ENCODE measurements at places on chromosomes 11 and 22. TPM values are rescaled to one million over a fixed set of nuclear protein-coding genes. Genes with fewer than 3 reads are reported as not detected.
A peak's percentile ranks its signal among the peaks of the same experiment; 100 is the strongest.

DNA sequence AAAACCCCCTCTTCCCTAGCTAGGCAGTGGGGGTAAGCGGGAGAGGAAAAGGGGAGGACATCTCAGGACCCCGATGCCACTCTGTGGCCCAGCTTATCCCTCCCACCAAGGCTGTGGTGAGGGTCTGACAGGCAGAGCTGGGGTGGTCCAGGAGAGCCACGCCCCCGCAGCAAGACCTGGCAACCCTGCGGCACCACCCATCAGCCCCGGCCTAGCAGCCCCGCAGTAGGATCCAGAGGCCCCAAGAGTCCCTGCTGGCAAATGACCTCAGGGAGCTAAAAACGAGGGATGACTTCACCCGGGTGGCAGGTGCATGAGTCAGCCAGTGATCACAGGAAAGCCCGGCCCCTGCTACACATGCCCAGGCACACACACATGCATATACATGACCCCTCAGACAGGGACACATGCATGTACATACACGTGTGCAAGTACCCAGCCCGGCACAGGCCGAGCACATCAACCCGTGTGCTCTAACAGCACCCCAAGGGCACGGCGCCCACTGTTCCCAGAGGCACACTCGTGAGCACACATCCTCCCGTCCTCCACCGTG is 32.3 kb downstream of the ARVCF start:
- peak; percentile 68 for DNase-seq

- DNase-seq: no peak
These were observed 149.4 kb downstream of the BRD1 start for GRCh38 chr22:49678137-49678841.

DNA sequence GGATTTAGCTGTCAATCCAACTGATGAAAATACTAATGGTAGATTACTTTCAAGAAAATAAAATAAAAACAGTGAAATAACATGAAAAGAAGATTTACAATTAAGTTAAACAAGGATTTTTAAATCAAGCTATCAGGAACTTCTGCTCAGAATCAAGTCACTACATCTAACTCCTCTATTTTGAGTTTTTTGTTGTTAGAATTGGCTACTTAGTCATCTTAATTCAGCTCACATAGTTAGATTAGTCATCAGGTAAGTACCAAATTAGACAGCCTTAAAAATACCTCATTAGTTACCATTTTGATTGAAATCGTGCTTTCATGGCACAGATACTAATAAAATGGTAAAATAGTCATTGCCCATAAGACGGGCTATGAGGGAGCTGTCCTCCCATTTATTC is 35.8 kb downstream of the BTG4 start:
- no peak for DNase-seq

DNA sequence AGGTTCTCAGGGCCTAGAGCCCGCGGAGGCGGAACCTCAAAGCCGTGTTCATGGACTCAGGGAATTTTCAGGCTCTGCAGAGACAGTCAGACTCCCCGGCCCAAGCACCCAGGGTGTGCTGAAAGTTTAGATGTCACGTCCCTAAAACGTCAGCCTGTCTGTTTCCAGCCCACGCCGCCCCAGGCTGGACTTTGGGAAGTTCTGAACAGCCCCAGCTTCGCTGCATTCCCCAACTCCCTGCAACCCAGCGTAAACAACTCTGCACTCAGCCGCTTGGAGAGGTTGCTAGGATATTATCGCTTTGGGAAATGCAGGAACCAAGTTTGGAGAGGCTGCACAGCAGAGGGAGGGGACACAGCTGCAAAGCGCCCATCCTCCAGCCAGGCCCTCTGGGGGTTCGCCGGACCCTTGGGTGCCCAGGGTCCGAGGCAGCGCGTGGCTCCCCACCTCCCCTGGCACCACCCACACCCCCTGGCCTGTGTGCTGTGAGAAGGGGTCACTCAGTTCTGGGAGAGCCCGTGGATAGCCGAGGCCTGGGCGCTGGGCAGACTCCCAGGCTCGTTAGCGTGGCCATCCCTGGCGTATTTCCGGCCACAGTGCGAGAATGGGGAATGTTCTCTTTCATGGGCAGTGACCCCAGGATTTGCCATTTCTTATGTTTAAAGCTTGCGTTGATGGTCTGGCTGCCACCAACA is 120.5 kb upstream of the FGF3 start:
- peak; percentile 86 for DNase-seq

- DNase-seq: no peak
These were observed 9.0 kb downstream of the CCDC88B start for GRCh38 chr11:64349025-64349387.

DNA sequence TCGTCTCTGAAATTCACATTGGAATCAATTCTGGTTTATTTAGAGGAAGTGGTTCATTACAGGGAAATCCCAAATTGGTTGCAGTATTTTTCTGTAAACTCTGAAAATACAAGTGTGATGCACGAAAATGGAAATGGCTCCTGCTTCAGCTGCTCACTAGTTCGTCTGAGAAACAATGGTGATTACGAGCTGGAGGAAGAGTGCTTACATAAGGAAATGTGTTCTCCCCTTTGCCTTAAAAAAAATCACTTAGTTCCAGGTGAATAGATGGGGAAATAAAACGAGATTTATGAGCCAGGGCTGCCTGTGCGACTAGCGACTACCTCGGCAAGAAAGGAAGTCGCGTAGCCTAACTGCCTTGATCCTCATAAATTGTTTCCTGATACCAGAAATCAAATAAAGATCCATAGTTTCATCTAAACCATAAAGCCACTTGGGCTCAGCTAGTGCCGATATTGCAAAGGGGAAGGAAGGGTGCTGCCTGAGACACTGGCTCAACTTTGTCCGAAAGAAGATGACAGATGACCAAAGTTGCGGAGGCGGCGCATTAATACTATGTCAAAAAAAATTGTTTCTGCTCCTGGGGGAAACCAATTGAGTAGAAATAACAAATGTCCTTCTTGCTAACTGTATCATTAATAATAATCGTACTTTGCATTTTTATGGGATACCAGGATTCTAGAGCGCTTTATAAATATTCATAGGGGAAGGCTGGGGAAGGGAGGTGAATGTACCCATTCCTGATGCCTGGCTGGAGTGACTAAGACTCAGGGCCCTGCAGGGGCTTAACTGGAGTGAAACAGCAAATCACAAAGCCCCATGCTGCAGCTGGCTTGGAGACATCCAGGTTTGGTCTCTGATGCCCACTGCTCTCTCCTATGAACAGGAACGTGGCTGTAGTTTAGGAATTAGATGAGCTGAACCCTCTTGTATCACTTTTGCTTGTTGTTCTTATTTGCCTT is 185.7 kb downstream of the BLID start:
- peak; percentile 51 for DNase-seq

GRCh38 chr11:26329206-26329605 is 2.7 kb upstream of the ANO3 start:
- DNase-seq: no peak

- DNase-seq: no peak
These were observed 761 bp downstream of the HMBS start for GRCh38 chr11:119085437-119085847.

DNA sequence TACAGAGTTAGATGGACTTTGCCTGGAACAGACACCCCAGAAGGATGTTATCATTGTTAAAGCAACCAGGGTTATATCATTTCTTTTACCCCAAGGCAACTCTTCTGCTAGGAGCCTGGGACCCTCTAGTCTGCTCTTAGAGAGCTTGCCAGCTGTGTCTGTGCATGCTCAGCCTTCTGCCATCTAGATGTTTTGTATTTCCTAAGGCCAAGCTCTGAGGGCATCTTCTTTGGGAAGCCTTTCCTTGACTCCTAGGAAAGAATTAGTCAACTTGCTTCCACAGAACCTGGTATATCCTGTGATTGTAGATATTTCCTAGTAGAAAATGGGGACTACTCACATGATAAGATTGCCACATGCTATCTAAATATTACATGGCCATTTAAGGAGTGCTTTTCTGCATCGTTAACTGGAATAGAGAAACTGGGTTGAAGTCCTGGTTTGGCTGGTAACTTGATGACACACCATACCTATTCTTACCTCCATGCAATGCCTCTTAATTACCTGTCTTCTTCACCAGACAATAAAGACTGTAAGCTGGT is 87.6 kb downstream of the STIM1 start:
- DNase-seq: peak; percentile 47

GRCh38 chr22:28759861-28760560 is 12.5 kb upstream of the CCDC117 start:
- DNase-seq: no peak

DNA sequence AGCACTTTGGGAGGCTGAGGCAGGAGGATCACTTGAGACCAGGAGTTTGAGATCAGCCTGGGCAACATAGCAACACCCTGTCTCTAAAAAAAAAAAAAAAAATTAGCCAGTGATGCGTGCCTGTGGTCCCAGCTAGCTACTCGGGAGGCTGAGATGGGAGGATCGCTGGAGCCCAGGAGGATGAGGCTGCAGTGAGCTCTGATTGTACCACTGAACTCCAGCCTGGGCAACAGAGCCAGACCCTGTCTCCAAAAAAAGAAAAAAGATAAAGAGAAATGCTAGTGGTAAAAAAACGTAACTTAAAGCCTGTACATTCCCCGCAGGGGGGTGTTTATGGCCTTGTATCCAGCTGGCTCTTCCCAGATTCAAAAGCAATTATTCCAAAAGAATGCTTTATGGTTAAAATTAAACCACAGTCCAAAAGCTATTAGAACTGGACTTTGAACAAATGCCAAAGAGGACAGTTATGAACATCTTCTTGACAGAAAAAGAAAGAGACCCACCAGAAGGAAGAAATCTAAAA is 16.4 kb upstream of the SNX32 start:
- DNase-seq: peak; percentile 27

DNA sequence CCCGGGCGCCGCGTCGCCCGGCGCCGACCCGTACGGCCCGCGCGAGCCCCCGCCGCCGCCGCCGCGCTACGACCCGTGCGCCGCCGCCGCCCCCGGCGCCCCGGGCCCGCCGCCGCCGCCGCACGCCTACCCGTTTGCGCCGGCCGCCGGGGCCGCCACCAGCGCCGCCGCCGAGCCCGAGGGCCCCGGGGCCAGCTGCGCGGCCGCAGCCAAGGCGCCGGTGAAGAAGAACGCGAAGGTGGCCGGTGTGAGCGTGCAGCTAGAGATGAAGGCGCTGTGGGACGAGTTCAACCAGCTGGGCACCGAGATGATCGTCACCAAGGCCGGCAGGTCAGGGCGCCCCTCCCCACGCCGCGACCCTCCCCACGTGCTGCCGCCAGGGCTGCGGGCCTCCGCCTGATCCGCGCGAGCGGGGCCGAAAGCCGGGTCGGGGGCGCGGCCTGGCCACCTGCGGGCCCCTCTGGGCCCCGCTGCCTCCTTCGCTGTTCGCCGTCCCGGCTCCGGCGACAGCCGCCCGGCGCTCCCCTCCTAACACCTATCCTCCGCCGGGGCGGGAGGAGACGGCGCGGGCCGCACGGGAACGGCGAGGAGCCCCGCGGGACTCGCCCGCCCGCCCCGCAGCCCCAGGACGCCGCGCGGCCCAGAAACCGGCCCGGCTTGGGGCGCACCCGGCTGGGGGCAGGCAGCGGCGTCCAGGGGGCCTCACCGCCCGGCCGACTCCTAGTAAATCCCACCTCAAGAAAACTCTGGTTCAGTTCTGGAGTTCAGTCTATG is 560 bp downstream of the TBX1 start:
- no peak for DNase-seq

- no peak for DNase-seq
These were observed 841 bp upstream of the TUB start for GRCh38 chr11:8080069-8080670.

The PIK3IP1 gene
- total RNA-seq: 191 TPM

The HPX gene
- not detected for total RNA-seq

The TTC28 gene
- 55.8 TPM for total RNA-seq

The CHST1 gene
- total RNA-seq: 0.82 TPM

Measured in fibroblast of the aortic adventitia (primary cell).